Uterus (tissue), 4 donors: ENCODE measurements at places on chromosomes 5 and 9. TPM values are rescaled to one million over a fixed set of nuclear protein-coding genes. Genes with fewer than 3 reads are reported as not detected.

JADE2 gene
- total RNA-seq, result 15.8 TPM

ACTL7B gene
- total RNA-seq, result not detected

GPR21 gene
- 7.2 TPM for total RNA-seq

IL17B gene
- total RNA-seq, result not detected

GFPT2 gene
- total RNA-seq, result 118 TPM

NR5A1 gene
- total RNA-seq, result 0.14 TPM

HAUS6 gene
- total RNA-seq, result 26.0 TPM

- no peak for DNase-seq
Measured at GRCh38 chr9:36987891-36988290, 46.2 kb downstream of the PAX5 start.

DNA sequence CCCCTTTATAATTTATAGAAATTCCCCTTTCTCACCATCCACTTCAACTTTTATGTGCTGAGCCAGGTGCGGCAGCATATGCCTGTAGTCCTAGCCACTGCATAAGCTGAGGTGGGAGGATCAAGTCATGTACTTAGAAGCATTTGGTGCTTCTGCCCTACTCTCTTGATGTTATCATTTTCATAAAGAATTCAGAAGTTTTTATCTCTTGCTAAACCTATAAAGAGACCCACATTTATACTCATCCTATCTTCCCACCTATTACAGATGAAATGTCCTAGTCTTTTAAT is 18.5 kb downstream of the HMMR start:
- DNase-seq, result no peak

DNA sequence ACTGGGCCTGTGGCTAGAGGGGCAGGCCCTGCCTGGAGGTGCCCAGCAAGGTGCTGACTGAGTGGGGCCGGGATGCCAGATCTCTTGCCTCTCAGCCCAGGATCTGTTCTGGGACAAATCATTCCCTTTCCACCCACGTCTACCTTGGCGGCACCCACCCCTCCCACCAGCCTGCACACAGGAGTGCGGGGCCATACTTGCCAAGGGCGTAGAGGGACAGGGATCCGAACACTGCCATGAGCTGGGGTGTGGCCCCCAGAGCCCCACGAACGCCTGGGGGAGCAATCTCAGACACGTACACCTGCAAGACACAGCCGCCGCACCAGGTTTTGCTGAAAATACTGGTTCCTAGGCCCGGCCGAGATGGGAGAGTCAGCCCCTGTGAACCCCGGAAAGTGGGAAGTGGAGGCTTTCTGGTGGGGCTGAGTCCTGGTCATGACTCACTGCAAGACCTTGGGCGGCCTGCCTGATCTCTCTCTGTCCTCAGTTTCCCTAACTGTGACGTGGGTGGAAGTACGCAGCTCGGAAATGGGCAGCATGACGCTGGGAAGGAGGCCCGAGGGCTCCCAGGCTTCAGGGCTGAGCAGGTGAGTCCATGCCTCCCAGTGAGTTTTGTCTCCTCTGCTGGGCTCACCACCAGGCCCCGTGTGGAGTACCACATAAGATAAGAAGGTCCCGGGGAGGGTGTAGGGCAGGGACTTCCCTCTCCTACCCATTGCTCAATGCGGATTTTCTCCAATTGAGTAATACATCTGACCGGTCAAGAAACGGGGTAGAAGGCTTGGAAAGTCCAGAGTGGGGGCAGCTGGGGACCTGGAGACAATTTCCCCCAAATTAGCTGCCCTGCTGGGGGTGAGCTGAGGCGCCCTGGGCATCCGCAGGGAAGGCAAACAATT is 2.6 kb downstream of the SLC2A6 start:
- no peak for DNase-seq

GRCh38 chr9:26888271-26888670 is 4.3 kb downstream of the CAAP1 start:
- DNase-seq, result no peak

- DNase-seq, result no peak
Measured at GRCh38 chr9:1073497-1073896, 23.3 kb downstream of the DMRT2 start.

DNA sequence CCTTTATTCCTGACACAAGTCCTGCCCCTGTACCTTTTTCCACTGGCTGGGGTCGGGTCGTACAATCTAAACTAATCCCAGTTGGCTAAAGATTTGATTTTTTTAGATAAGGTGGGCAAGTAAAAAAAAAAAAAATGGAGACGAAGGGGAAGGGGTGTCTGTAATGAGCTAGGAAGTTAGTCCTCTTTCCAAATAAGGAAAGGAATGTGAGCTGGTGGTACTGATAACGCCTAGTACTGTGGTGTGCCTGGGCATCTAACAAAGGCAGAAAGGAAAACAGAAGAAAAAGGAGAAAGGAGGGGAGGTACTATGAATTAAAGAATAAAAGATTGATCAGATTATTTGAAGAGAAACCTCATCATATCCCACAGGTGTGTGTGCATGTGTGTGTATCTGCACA is 21.3 kb downstream of the PRDM9 start:
- DNase-seq, result no peak

GRCh38 chr5:177350776-177351391 is 584 bp downstream of the LMAN2 start:
- DNase-seq, result no peak

GRCh38 chr9:129909851-129910250 is 74.6 kb downstream of the USP20 start:
- no peak for DNase-seq

- DNase-seq, result no peak
Measured at GRCh38 chr5:179978792-179979191, 71.1 kb upstream of the TBC1D9B start.

DNA sequence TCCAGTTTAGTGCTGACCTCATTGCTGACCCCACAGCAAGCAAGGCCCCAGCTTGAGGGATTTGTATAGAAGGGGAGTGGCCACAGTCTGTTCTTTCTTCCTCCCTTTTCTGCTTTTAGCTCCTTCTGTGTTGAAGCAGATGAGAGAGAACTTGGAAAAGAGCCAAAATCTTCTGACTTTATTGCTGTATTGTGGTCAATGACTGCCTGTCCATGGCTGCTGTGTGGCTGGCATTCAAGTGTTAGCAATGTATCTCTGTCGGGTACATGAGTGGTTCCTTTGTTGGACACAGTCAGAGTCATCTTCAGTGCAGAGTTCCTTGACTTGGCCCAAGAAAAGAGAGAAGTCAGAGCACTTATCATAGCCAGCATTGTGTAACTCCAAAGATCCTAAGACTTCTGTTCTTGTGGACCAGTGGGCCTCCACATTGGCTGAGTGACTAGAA is 154.1 kb downstream of the LRRC70 start:
- DNase-seq, result no peak

- no peak for DNase-seq
Measured at GRCh38 chr5:163347671-163348070, 89.7 kb upstream of the CCNG1 start.
